HuH-7.5 (cell line): ENCODE measurements at places on chromosomes 13 and 19.
A peak's percentile ranks its signal among the peaks of the same experiment; 100 is the strongest.

GRCh38 chr13:73096173-73096572, 37.4 kb downstream of the KLF5 start:
- no peak for DNase-seq

DNA sequence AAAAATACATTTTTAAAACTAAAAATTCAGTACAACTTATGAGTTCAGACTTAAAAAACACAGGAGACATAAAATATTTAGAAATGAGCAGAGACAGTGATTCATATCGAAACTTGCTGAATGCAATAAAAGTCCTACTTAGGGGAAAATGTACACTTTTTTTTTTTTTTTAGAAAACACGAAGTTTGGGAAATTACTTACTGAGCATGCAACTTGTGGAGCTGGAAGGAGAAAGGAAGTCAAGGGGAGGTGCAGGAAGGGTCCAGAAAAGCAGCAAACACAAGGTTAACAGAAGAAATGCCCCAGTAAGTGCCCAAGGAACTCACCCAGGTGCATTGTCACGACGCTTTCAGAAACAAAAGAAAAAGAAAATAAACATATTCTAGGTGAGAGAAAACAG, 18.6 kb upstream of the LAIR1 start:
- no peak for DNase-seq

DNA sequence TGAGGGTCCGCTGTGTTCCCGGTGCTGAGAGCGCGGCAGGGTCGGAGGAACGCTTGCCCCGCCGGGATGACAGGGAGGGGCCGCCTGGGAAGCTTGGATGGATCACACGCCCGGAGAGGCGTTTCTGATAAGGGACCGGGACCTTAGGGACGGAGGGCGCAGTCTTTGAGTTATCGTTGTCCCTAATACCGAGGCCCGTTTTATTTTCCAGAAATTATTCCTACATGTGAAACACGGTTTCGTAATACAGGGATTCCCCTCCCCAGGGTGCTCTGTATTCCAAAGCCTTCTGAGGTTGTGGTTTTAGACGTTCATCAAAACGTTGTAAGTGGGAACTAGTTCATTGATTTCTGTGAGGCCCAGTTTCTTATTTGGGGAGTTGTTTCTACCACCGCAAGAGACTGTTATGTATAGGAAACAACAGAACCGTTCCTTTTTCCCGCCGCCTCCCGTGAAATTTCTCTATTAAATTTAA, 752 bp downstream of the PDCD5 start:
- peak; percentile 40 for DNase-seq

- no peak for DNase-seq
Observed at GRCh38 chr19:48868114-48868886, at the start of gene PLEKHA4. TSS of gene PLEKHA4 (minus strand) at chr19:48868617. CDS start at chr19:48867620, 997 bp downstream.

- no peak for DNase-seq
Observed at GRCh38 chr19:10852941-10853340, 4.7 kb downstream of the C19orf38 start.
